Stimulated activated CD4-positive, alpha-beta T cell treated with anti-CD3 and anti-CD28 coated beads, TNF-alpha, amount 100 ng/mL, for 1 hour (primary cell): ENCODE measurements at places on chromosomes 6 and 20.

DNA sequence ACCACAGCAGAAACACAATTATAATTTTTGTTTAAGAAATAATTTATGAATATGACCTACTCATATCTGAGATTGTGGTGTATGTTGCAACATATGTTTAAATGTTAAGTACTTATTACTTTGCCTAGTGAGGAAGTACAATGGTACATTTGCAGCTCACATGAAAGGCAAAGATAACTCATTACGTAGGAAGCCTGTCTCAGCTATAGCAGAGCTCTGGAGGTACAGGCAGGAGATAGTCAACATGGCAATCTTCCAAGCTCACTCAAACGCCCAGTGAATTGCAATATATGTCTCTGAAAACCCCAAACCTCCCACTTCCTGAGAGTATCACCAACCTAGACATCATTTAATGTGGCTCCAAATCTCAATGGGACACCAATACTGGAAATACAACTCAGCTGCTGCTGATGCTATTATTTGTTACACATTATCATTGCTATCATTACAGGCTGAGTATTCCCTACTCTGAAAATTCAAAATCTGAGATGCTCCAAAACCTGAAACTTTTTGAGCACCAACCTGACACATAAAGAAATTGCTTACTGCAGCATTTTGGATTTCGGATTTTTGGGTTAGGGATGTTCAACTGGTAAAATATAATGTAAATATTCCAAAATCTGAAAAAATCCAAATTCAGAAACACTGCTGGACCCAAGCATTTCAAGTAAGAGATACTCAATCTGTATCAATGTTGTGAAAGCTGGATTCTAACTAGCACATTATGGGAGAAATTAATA lies 25.1 kb upstream of the GSTA4 start:
- no peak for DNase-seq

DNA sequence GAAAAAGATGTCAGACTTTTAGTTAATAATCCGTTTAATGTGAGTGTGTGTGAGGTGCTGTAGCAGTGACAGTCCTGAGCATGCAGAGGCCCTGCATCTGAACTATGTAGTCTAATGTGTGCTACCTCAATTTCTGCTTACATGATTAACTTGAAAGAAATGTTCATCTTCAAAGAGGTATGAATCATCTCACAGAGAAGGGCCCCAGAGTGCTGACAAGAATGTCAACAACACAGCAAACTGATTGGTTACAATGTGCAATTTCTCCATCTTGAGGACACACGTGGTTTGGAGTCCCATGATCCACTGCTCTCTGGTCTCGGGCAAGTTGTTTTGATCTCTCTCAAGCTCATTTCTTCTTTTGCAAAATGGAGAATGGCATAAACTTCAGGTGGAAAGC lies 61.7 kb upstream of the EMILIN3 start:
- DNase-seq = peak; percentile 5

DNA sequence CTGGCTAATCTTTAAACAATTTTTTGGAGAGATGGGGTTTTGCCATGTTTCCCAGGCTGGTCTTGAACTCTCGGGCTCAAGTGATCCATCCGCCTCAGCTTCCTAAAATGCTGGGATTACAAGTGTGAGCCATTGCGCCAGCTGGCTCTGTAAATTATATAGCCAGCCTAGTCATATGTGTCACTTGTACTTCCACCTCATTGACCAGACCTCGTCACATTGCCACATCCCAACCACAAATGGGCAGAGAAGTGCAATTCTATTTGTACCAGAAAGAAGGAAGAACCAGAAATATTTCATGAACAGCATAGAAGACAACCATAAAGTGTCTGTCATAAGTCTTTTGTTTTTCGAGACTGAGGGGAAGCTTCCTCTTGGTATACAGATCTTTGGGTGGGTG lies 304.9 kb upstream of the RNF24 start:
- DNase-seq = no peak

GRCh38 chr6:148716811-148717210 lies 30.0 kb upstream of the UST start:
- no peak for DNase-seq
